ENCODE measurements at places on chromosomes 12 and 14.

DNA sequence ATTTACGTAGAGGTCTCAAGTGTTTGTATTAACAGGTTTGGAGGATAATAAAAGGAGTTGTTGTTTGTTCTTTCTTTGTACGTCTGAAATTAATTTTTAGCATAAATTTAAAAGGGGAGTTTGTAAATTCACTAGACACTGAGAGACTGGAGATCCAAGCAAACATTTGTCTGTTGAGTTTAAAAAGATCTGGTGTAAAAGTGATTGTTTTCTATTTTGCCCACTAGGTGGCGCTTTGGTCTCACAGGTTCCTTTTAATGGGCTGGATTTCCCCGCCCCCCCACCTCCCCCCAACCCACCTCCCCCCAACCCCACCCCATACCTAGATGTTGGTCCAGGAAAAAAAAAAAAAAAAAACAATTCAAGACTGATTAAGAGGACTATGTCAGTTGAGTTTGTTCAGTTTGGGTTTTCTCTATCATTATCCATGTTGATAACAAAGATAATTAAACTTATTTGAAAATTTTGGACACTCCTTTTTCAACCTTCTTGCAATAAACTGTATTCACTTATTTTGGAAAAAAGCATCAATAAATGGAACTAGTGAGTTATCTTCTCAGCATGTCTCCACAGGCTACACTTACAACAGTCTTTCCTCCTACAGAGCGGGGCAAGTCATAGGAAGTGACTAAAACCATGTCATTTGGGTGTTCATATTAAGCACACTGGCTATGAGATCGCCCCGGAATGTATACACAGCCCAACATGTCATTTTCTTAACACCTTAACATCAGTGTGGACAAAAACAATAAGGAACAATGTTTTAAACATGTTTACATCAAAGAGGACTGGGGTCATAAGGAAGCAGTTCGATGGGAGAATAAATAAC lies 841.1 kb downstream of the NRXN3 start:
- DNase-seq, result no peak

GRCh38 chr14:95157048-95157326 lies 342 bp downstream of the DICER1 start:
- no peak for DNase-seq

DNA sequence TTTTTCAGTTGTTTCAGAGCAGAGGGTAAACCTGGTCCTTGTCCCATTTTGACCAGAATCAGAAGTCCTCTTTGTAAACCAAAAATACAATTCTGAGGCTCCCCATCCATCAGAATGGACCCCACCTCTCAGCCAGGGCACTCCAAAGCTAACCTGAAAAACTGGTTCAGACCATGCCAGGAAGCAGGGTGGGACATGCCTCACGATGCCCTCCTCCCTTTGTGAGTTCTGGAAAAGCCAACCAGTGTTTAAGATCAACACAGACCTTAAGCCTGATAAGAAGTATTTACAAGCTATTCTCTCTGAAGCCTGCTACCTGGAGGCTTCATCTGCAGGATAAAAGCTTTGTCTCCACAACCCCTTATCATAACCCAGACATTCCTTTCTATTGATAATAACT lies 35.4 kb downstream of the TNFAIP2 start:
- DNase-seq, result no peak

- no peak for DNase-seq
These were observed 23.4 kb upstream of the SLC35F4 start for GRCh38 chr14:57889245-57889644.

DNA sequence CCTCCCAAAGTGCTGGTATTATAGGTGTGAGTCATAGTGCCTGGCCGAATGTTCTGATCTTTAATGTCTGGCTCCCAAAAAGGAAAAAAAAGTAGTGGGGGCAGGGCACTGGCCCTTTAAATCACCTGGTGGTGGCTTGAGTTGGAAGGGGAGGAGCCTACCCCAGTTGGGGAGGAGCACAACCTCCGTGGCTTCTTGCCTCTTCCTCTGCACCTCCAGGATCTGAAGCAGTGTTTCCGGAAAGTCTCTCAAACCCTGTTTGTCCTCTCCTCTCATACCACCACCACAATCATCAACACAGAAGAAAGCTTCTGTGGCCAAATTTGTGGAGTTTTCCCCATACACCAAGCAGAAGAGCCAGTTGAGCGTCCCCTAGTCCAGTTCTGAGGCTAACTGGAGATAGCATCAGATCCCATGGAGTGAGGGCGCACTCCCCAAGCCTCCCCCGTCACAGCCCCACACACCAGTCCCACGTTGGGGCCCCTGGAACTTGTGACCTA lies 24.3 kb upstream of the RCOR1 start:
- no peak for DNase-seq

DNA sequence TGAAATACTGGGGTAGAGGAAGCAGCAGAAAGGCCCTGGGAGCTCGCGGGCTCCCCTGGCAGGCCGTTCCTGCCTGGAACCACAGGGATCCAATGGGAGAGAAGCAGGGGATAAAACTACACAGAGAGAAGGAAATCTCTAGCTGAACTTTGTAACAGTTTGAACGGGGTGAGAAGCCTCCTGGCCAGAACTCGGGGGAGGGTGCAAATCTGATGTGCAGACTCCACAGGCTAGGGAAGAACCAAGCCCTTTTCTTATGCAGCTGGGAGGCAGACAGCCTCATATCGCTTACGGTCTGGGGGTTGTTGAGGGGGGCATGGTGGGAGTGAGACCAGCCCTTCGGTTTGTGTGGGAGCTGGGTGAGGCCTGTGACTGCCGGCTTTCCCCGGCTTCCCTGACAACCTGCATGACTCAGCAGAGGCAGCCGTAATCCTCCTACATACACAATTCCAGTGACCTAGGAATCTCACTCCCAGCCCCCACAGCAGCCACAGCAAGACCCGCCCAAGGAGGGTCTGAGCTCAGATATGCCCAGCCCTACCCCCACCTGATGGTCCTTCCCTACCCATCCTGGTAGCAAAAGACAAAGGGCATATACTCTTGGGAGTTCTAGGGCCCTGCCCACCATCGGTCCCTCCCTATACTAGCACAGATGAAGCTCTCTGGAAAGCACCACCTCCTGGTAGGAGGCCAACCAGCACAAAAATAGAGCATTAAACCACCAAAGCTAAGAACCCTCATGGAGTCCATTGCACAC lies 143.0 kb downstream of the TMTC1 start:
- no peak for DNase-seq

DNA sequence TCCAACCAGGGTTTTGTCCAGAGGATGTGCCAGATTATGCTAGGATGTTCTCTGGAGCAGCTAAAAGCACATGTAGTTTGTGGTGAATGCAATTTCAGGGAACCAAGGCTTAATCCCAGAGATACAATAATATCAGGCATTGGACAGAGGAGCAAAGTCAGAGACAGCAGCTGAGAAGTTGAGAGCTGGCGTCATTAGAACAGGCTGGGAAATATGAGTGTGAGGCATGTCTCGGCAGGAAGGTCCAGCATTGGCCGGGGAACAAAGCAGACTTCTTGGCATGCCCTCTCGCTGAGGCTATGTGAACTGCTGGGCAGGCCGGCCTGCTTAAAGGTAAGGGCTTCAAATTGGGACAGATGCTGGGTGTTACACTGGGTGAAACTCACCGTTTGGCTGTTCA lies 125.4 kb downstream of the CAND1 start:
- no peak for DNase-seq

DNA sequence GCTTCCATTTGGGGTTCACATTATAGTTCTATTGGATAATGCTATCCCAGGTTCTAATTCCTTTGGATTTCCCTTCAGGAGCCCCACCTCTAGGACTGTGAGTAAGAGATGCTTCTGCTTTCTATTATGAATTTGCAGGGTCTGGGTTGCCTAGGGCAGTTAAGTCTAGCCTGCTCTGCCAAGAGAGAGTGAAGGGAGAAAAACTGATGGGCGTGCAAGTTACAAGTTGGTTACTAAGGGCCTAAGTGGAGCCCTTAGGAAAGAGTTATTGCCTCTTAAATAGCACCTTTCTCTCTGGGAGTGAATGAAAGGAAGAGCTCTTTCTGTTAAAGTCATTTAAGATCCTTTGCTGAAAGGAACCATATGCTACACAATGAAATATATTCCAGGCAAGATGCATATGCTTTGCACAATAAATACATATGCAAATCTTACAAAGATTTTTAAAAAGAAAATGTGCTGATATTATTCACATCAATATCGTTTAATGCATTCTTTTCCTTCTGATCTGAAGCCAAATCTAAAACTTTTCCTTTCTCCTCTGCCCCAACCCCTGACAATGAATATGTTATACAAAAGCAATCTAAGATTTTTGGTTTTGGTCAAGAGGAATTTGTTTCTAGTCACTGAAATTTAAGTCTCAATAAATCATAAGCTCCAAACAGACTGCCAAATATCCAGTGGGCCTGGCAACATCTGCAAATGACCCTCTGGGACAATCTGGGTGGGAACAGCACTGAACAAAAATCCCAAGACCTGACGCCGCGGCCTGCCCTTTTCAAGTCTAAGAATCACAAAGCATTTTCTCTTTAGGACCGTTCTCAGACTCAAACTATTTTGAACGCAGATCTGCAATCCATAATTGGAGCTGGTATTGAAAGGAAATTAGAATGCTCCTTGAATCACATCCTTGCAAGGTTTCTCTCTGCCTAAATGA lies 586.7 kb downstream of the ETNK1 start:
- DNase-seq, result no peak

DNA sequence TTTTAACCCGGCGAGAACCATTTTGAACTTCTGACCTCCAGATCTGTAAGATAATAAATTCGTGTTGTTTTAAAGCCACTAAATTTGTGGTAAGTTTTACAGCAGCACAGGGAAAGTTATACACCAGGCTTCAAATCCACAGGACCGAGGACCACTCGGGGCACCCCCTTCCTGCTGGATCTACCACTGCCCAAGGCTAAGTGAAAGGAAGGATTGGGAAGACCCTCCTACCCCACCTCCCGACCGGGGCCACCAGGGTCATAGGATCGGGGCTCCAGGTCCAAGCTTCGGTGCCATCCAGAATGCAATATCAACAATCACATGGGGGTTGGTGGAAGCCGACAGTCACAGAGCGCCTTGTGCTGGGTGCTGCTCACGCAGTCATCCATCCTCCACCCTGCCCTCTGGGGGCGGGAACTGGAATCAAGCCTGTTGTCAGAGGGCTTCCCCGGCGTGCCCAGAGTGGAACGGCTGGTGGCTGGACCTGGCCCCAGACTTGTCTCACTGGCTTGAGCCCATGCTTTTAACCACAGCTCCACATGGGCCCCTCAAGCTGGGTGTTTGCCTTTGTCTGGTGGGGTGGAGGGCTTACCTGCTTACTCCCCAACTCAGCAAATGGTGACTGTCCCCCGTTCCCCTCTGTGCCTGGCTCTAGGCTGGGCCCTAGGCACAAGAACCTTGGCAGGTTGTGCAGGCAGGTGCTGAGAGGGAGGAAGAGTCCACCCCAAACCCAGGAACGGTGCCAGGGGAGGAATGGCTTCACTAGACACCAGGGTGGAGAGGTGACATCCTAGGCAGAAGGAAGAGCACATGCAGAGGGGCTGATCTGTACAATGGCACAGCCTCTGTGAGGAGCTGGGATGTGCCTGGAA lies 180.3 kb upstream of the RTL1 start:
- DNase-seq, result no peak

DNA sequence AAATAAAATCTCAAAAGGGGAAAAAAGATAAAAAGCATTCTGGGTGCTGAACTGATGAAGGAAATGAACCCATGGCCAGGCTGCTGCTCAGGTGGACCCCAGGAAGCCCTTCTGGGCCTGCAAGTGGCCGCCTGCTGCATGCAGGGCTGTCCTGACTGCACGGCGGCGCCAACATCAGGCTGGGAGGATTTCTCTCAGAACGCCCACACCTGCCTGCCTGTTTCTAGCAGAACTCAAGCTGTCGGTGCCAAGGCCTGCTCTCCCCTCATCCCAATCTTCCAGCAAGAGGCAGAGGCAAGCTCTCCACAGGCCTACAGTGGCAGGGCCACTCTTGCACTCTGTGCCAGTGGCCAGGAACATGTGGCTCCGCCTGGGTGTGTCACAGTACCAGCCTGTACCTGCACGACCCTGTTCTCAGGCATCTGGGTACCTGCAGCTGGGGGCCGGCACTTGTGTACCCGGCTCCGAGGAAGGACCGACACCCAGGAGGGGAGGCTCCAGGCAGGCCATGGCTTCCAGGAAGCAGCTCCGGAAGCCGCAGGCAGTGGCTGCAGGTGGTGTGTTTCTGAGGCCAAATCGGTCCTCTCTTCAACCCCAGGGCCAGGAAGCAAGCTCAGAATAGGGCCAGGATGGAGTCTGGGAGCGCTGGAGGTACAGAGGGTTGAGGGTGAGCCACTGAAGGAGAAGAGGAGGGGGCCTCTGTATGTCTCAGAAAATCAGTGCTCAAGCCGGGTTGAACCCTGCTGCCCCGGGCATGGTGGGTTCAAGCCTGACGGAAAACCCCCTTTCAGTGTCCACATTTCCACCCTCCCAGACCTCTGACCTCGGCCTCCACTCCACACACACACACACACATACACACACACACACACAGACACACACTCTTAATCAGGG lies 2.5 kb upstream of the INF2 start:
- DNase-seq, result no peak

DNA sequence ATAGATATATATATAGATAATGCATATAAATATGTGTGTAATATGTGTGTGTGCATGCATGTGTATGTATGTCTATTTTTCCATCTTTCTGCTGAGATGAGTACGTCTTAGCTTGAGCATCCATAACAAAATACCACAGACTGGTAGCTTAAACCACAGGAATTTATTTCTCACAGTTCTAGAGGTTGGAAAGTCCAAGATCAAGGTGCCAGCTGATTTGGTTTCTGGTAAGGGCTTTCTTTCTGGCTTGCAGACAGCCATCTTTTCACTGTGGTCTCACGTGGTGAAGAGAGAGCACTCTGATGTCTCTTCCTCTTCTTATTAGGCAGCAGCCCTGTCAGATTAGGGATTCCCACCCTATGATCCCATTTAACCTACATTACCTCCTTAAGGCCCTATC lies 47.3 kb downstream of the ACSM4 start:
- no peak for DNase-seq

DNA sequence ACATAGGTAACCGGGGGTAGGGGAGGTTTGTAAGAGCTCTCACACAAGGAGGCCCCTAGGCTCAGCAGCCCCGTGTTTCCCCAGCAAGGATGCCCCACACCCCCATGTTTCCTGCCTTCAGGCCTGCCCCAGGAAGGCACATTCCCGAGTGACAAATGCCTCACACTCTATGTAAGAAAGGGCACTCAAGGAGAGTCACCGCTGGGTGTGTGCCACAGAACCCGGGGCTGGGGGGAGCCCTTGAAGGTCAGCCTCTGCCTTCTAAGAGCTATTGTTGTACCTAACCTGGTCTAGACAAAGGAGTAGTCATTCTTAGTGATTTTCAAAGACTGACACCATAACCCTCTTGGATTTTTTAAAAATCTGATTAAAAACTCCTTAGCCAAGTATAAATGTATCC lies 333.6 kb downstream of the DPF3 start:
- DNase-seq, result no peak

GRCh38 chr12:138898-139534 lies 72.4 kb downstream of the IQSEC3 start:
- DNase-seq, result no peak

- no peak for DNase-seq
These were observed 45.6 kb downstream of the FLRT2 start for GRCh38 chr14:85575617-85575898.

Measured in GM12878 (cell line).